ENCODE measurements at places on chromosomes 2 and 18.

DNA sequence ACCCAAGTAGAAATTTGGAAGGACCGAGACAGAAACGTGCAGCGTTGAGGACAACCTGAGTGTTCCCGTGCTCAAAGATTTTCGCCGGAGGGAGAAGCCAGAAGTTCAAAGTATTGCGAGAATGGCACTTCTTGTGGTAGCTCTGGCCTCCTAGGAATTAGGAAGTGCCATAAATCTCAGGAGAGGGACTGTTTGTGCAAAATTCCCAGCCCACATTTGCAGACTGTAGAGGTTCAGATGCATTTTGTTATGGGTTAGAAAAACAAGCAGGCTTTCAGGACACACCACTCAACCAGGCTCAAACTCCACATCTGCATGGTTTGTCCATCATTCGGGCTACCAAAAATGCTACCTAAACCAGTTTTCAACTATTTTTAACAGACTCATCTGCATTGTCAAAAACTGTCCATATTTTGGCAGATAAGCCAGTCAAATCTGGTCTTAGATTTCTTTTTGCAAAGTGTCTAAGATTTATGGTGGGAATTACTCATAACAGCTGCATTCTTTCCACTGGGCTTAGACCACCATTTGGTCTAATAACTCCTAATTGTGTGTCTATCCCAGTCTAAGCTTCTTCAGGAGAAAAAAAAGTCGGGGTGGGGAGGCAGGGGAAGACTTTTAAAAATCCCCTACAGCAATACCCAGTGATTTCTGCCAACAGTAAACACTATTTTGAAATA is 422.9 kb downstream of the ARHGAP15 start:
- DNase-seq: no peak

DNA sequence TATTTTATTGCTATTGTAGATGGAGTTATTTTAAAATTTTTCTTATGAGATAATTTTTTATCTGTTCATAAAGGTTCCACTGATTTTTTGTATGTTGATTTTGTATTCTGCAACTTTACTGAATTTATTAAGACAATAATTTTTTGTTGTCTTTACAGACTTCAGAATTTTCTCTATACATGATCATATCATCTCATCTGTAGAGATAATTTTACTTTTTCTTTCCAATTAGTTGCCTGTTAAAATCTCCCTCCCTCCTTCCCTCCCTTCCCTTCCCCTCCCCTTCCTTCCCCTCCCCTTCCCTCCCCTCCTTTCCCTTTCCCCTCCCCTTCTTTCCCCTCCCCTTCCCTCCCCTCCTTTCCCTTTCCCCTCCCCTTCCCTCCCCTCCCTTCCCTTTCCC is 378.1 kb downstream of the SOCS6 start:
- DNase-seq: no peak

DNA sequence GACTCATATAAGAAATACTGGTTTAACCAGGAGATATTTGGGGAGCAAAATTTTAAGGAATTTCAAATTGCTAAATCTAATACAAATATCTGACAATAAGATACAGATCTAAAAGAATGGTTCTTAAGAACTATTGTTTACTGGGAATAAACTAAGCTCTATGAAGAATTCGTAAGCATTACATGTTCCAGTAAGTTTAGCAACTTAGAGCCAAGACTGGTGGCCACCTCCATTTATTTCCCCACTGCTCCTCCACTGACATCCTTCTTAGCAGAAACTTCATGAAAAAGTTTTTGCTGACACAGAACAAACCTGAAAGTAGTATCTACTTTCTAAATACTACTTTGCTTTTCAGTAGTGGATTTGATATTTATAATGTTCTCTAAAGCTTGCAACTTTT is 83.0 kb downstream of the ACSL3 start:
- DNase-seq: no peak

GRCh38 chr2:241620419-241620769 is 16.6 kb downstream of the THAP4 start:
- no peak for DNase-seq

GRCh38 chr2:182165202-182165601 is 179.5 kb downstream of the PPP1R1C start:
- no peak for DNase-seq

DNA sequence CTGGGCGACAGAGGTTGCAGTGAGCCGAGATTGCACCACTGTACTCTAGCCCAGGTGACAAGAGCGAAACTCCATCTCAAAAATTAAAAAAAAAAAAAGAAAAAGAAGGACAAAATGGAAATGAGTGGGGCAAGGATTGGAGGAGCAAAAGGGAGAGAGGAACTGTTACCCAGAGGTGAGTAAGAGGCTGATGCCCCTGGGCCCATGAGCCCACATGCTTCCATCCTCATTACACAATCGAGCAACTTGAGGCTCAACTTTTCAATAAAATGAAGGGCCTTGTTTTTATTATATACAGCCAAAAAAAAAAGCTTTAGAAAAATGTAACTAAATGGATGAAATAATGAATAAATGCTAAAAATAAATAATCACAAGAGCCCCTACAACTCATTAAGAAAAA is 91.7 kb upstream of the YWHAQ start:
- DNase-seq: no peak

DNA sequence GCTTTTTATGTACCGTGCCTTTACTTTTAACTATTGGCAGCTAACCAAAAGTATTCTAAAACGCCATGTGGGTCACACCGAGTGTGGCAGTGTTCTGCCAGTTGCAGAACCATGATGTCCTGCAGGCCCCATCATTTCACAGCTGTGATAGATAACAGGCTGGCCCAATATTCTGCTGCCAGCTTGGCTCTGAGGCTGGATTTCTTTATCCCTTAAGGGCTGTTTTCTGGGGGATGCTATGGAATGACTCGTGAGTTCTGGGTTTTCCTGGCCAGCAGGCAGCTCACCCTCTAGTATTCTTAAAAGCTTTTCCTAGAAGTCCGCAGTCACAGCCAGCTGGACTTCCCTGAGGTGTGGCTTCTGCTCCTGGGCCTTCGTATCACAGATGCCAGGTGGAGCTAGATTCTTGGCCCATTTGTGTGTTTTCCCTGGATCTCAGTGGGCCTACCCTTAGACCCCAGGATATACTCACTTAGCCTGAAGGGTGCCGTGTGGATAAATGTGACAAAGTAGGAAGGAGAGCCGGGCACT is 41.0 kb downstream of the FHOD3 start:
- DNase-seq: no peak

Data from hematopoietic multipotent progenitor cell (in vitro differentiated cells).